ENCODE measurements at places on chromosomes 12 and 14. TPM values are rescaled to one million over a fixed set of nuclear protein-coding genes. Genes with fewer than 3 reads are reported as not detected.

DNA sequence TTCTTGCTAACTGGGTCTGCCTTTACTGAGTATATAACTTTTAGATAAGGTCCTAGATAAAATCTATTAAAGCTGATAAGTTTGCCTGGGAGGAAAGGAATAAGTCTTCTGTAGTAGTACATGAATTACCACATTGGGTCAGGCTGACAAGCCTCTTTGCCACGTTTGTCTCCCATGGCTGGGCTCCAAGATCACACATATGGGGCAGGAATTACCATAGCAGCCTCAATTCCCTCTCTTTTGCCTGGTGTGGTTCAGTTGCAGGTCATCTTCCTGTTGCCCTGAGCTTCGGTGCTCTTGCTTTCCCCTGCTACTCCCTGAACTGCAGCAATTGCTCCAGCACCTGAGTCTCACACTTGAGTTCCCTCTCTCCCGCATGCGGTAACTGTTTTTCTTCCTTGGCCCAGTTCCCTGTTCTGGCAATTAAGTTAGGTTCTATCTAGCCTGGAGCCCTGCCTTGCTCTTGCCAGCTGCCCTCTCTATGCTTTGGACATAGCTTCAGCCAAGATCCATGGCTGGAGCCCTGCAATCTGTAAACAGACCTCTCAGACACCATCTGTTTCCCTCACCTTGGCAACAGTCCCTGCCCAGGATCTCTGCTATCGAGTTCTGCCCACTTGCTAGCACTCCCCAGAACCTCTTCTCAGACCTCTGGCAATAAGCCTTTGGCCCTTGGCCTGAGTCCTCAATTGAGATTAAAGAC, 5.8 kb upstream of the GLT8D2 start:
- DNase-seq: peak; percentile 65

GRCh38 chr12:122009741-122010140, 11.9 kb upstream of the BCL7A start:
- no peak for DNase-seq

The LALBA gene
- not detected for total RNA-seq

GRCh38 chr12:66392266-66392915, 90.1 kb downstream of the HELB start:
- DNase-seq: no peak

DNA sequence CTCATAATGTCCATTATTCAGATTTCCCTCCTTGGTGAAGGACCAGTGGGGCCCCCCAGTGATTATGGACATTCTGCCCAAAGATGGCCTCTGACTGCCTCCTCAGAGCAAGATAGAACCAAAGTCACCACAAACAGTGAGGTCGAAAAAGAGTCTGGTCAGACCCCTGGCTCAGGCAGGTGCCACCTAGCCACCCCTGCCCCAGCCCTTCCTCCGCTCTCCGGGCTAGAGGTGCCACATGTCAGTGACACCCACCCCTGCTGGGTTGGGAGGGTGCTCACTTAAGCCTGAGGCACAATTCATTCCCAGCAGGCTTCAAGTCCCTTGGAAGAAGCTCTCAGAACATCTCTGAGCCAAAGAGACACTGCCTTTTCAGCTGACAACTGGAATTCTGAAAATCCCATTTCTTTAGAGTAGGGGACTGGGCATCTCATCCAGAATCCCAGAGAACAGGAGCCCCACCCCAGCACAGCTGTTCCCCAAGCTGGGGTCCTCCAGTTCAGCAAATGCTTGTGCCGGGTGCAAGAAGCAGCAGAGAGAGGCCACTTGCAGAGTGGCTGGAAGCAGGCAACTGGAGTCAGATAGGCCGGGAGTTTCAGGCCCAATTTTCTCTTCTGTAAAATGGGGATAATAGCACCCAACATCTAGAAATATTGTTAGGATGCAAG, 50.3 kb downstream of the ISCA2 start:
- no peak for DNase-seq

DNA sequence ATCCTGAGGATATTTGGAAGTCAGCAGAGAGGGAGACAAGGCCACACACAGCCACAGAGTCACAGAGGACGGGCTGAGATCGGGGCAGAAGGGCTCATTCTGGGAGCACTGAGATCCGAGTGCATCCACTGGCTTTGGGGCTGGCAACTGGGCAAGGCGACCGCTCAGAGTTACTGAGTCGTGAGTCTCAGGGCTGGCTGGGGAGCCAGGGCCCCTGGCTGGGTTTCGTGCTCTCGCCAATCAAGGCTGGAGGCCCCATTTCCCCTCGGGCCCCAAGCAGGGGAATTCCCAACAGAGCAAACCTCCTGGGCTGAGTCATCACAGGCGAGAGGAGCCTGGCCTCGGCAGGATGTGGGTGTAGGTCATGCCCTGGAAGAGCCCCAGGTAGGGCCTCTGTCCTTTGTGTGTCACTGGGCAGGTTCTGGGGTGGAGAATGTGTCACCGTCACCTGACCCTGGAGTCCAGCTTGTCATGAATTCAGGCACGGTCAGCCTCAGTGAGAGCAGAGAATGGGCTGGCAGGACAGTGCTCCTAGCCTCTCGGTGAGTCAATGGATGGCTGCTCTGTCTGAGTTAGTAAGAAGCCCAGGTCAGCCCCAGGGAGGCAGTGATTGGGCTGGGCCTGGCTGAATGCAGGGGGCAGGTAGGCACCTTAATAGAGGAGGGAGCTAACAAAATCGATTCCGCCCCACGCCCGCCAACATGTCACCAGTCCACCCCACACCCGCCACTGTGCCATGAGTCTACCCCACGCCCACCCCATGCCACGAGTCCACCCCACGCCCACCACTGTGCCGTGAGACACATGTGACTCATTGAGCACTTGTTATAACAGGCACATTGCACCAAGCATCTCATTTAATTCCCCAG, 16.9 kb downstream of the ASB2 start:
- no peak for DNase-seq

GRCh38 chr14:100524233-100524932, 62.8 kb downstream of the BEGAIN start:
- no peak for DNase-seq

The OAS3 gene
- 13.9 TPM for total RNA-seq

The PLA2G1B gene
- 33.9 TPM for total RNA-seq

DNA sequence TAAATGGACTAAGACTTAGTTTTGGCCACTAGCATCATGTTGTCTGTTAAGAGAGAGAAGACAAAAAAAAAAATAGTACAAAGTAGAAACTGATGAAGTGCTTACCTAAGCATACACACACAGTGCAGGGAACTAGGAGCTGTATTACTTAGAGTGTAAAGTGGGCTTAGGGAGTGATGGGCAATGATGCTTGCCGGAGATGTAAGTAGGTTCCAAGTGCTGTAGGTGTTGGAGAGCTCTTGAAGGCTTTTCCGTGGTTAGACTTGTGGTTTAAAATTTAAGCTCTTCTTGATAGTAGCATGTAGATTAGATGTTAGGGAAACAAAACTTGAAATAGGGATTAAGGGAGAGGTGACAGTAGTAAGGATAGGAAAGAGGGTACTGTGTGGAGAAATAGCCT, 34.7 kb downstream of the MIA2 start:
- DNase-seq: peak; percentile 43

DNA sequence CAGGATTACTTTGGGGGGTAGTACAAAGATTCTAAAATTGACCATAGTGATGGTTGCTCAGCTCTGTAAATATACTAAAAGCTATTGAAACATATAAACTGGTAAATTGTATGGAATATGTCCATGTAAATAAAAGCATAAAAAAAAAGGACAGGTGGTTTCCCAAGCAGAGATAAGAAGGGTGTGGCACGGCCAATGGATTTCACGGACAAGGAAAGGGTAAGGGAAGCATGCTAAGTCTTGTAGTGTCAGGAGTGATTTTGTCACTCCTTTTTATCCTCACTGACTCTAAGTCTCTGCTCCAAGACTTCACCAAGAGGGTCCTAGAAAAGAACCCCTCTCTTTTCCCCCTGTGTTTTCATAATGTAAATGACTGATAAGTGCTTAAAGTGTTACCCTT, 229.2 kb downstream of the SPTSSA start:
- DNase-seq: no peak

The PYGL gene
- total RNA-seq: 49.4 TPM

GRCh38 chr12:48013287-48013686, 9.0 kb upstream of the COL2A1 start:
- peak; percentile 23 for DNase-seq

DNA sequence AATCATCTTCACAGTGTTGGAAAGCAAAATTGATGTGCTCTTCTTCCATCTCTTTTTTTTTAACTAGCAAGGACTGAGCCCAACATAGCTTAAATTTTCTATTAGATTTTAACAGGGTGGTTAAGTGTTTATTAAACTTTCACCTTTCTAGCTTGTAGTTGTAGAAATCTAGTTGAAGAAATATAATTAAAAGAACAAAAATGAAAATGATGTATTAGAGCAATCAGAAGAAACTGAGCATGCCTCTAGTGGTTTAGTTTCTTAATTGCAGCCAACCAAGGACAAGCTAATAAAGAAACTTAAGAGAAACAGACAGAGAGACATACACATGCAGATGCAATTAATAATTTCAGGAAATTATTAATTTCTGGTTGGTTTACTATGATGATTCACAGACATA, 673.0 kb upstream of the LMO3 start:
- no peak for DNase-seq

GRCh38 chr14:84225268-84225667, 1304.7 kb upstream of the FLRT2 start:
- peak; percentile 77 for DNase-seq

The REC8 gene
- total RNA-seq: 48.1 TPM

The FAM186B gene
- 0.80 TPM for total RNA-seq

DNA sequence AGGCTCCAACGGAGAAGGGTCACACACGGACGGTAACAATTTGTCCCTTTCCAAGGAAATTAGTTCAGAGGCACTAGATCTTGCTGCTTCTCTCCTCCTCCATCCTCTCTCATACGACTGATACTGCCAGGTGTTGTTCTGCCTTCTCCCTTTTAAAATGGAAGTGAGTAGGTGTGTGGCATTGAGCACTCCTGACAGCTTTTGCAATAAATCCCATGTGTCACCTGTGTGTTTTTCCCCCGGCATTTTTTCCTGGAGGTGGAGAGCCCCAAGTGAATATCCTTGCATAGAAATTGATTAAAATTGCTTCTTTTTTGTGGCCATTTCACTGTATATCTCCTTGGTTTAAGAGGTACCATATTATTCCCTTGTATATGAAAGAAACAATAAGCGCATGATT, 26.2 kb upstream of the AKAP5 start:
- no peak for DNase-seq

DNA sequence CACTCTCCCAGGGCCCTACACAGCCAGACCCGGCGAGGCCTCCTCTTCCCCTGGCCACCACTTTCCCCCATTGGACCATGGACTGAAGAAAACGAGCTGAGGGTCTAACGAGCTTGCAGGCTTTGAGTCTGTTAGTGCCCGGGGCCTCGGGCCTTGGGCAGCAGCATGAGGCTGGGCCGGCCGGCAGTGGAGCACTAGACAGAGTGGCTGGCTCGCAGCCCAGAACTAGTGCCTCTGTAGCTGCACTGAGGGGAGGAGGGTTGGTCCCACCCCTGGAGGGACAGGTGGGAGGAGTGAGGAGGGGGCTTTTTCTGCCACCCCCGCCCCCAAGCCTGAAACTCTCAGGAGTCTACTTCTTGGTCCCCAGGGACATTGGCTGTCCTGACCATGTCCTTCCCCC, 38.7 kb downstream of the SLC6A12 start:
- DNase-seq: peak; percentile 46

DNA sequence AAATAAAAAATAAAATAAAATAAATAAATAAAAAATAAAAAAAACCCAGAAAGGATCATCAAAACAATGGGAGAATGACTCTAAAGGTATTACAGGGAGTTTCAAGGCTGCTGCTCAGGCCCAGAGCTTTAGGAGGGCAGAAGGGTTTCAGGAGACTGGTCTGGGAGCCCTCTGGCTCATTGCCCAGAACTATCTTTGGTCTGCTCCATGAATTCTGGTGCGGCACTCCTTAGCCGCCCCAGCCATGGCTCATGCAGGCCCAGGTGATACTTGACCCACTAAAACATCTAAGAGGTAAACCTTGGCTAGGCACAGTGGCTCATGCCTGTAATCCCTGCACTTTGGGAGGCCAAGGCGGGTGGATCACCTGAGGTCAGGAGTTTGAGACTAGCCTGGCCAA, 14.7 kb upstream of the TMED10 start:
- no peak for DNase-seq

The ZBTB42 gene
- 10.2 TPM for total RNA-seq
